ENCODE measurements at places on chromosomes 5 and 9.

GRCh38 chr9:111161015-111161415 lies 122.7 kb upstream of the LPAR1 start:
- DNase-seq, result peak; percentile 81

DNA sequence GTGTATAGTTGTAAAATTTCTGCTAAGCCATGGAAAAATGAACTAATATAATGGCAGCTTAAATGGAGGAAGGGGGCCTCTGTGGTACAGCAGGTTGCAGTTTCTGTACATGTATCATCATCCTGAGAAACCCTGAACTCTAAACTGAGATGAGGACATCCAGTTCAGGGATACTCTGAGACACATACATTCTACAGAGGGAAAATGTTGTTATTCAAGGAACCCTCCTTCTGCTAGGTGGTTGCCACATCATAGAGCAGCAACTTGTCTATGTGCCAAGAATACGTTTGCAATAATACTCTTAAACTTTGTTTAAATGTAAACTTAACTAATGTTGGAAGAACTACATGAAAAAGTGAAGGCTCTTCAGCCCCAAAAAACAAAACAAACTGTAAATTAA lies 1310.8 kb upstream of the WWC1 start:
- no peak for DNase-seq

DNA sequence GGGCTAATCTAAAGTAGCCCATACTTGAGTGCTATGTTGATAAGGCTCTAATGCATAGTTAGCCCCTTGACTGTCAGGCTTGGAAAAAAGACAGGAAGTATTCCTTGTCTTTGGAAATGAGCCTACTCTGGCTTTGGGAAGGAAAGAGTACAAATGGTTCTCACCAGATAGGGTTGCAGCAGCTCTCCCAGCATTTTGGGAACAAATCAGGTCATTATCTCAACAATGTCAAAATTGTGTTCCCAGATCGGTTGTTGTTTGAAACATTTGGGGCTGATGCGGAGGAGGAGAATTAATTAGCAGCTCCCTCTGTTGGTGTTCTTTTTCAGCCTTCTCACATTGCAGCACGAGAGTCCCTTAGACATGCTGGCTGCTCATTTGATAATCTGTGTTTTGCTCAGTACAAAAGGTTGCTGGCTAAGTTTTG lies 294.7 kb upstream of the DMRT1 start:
- no peak for DNase-seq

GRCh38 chr5:173655196-173655797 lies 38.8 kb upstream of the BOD1 start:
- DNase-seq, result no peak

GRCh38 chr5:39024884-39025283 lies 49.3 kb downstream of the RICTOR start:
- peak; percentile 28 for DNase-seq

DNA sequence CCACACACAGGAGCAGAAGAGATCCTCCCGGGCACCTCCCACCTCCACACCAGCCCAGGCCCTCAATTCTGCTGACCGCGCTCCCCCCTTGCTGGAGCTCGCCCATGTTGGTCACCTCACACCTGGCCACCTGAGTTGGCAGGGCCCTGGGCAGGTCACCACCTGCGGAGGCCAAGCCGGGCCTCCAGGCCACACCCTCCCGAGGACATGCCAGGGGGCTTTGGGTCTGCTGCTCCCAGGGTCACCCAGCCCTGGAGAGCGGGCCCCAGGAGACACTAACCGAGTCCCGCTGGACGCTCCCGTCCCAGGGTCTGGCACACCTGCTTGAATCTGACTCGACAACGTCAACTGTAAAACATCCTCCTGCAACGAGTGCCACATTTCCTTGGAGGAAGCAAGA lies 2.1 kb downstream of the SOHLH1 start:
- no peak for DNase-seq

DNA sequence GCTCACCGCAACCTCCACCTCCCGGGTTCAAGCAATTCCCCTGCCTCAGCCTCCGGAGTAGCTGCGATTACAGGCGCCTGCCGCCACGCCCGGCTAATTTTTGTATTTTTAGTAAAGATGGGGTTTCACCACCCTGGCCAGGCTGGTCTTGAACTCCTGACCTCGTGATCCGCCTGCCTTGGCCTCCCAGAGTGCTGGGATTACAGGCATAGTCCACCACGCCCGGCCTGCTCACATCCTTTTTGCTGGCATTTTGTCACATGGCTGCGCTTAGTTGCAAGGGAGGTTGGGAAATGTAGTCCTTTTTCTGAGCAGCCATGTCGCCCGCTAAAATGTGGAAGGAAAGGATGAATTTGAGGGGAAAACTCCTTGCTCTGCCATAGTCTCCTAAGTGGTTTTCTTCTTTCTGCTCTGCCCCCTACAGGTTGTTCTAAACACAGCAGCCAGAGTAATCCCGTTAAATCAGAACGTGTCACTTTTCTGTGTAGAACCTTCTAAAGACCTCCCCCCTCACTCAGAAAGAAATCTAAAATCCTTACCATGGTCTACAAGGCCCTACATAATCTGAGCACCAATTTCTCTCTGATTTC lies 57.8 kb upstream of the HSPA9 start:
- DNase-seq, result peak; percentile 81

DNA sequence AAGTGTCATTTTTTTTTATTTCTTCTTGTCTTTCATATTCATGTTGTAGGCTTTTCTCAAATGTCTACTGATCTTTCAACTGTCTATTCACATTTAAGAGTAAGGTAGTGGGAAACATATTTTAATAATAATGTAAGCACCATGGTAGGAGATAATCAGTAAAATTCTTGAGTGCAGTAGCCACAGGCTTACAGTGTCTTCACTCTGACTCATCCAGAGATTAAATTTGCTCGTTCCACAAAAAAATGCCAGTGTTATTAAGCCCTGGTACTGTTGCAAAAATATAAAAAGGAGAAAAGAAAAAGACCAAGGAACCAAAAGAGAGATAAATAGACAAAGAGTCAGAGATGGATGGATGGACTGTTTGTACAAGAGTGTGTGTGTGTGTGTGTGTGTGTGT lies 43.0 kb downstream of the PARP8 start:
- peak; percentile 53 for DNase-seq

DNA sequence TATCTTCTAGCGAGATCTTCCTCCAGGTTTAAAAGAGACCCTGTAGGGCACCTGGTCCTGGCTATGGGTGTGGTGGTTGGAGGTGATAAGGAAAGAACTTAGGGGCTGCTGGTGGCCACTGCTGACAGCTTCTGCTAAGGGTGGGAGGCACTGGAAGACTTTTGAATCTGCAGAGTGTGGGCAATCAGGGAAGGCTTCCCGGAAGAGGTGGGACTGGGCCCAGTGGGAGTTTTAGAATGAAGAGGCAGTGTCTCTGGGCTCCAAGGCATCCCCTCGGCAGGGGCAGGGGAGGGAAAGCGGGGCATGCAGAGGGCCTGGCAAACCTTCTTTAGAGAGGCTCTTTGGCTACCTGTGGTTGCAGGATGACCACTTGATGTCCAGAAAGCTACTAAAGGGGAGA lies 23.0 kb upstream of the DAB2IP start:
- DNase-seq, result no peak

- DNase-seq, result peak; percentile 51
Observed at GRCh38 chr9:35669331-35670145, 4.2 kb upstream of the CA9 start.

DNA sequence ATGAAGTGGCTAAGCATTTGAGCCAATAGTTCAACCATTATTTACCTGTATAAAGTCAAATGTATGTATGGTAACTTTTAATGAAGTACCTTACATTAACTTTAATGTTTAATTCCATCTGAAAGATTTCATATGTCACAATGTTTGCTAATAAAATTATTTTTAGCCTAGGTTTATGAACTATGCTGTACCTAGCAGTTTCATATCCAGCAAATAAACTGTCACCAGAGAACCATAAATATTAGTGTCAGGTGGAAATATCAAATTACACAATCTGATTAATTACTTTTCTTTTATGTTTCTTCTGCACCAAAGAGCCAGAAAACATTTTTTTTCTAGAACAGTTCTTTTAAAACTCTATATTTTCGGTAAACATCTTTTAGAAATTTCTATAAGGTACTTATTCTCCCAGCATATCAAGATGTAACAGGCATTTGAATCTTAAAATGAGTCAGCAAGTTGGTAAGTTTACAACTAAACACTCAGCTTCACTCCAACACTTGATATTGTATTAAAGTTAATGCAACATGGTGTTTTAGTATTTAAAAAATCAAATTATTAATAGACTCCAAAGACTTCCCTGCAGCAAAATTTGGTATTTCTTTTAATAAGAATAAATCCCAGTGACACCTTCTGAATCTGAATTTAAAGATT lies 8.5 kb upstream of the CCDC192 start:
- DNase-seq, result no peak

DNA sequence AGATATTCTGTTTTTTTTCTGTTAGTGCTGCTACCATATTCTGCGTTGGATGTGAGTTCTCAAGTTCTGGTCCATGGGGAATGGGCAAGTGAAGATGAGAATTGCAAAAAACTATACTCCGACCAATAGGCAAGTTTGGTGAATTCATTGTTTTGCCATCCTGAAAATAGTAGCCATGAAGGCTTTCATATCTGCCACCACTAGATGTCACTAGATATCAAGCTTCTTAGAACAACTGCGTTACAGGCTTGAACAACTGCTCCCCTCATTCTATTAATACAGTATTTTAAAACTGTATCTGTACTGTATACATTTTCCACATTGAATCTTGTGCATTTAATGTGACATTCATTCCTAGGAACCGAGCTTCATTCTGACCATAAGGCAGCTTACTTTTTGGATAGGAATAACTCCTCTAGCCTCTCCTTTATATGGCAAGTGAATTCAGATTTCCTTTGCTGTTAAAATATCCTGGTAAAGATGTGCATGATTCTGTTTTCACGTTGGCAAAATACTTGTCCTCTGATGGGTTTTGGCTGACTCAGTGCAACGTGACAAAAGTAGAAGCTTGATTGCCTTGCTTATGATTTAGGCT lies 163.6 kb downstream of the SREK1 start:
- peak; percentile 71 for DNase-seq

DNA sequence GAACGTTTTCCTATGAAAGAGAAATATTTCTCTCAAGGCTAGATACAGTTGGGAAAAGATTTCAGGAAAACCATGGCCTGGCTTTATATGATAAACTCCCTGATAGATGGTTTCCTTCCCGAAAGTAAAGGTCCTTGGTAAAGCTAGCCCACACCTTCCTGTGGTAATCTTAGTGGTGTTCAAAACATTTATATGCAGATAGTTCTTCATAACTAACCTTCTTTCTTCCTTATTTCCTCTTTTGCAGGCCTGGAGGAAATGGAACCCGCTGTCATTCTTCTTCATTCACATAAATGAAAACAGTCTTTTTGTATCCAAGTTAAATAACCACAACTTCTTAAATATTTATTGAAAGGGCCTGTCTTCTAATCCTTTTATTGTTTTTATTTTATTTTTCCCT lies 474.0 kb upstream of the ACTBL2 start:
- DNase-seq, result no peak

- DNase-seq, result peak; percentile 71
Observed at GRCh38 chr5:68557162-68557936, 341.8 kb downstream of the PIK3R1 start.

DNA sequence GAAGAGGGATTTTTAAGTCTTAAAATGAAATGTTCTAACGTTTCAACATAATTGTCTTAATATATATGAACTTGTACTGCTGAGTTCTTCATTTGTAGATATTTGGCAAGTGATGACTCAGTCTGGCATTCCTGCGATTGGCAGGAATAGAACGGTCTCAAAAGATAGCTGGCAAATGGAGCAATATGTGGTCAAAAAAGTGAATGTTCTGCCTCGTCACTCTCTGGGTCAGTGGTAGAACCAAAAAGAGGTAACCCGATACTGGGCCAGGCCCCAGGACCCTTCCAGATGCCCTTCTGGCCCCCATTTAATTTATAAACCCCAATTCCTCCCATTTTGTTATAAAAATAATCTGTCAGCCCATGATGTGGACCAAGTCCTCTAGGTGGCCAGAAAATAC lies 39.2 kb downstream of the ZNF366 start:
- DNase-seq, result peak; percentile 32

GRCh38 chr9:127083138-127083980 lies 39.1 kb downstream of the ANGPTL2 start:
- DNase-seq, result no peak

DNA sequence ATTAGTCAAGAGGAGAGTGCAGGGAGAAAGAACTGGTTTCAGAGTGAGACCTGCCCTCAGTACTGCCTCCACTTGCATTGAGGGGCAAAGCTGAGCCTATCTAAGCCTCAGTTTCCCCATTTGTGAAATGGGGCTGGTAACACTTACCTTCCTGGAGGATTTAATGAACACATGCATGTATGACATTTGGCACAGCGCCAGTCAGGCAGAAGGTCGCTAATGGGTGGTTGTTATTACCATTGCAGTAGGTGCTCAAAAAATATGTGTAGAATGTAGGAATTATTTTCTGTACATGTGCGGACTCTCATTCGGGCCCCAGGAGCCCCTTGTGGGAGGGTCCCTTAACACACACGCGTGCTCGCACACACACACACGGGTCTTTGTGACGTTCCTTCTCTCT lies 10.9 kb downstream of the FAT2 start:
- DNase-seq, result no peak

- peak; percentile 69 for DNase-seq
Observed at GRCh38 chr9:134734270-134734669, 92.7 kb downstream of the COL5A1 start.

DNA sequence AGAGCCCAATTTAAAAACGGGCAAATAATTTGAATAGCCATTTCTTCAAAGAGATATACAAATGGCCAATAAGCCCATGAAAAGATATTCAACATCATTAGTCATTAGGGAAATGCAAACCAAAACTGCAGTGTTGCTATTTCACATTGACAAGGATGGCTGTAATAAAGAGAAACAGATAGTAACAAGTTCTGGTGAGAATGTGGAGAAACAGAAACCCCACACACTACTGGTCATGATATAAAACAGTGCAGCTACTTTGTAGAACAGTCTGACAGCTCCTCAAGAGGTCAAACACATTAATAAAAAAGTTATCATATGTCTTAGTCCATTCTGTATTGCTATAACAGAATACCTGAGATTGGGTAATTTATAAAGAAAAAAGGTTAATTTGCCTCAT lies 237.0 kb upstream of the GRAMD2B start:
- no peak for DNase-seq

DNA sequence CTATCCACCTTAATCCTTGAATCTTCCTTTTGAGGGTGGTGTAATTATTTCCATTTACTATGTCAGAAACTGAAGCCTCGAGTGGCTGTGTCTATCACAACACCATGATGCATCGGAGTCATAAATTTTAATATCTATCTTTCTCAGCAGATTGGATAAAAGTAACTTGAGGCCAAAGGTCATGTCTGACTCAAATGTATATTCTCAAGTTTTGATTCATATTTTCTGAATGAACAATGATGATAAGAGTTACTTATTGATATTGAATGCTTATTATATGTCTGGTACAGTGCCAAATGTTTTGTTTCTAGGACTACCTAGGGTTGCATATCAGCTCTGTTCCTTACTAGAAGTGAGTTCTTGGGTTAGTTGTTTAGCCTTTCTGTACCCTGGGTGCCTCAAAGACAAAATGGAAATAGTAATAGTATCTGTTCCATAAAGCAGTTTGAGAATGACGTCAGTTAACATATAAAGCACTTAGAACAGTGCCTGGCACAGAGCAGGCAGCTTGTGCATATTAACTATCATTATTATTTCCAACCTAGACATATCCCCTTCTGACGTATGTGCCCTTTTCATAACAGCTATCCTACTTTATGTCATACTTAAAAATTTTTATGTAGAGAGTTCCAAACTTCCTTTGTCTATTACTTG lies 42.6 kb downstream of the PRDM6 start:
- no peak for DNase-seq

- no peak for DNase-seq
Observed at GRCh38 chr5:79704553-79704952, 14.9 kb downstream of the CMYA5 start.

All from fibroblast of upper back skin (primary cell).